ENCODE measurements at places on chromosomes 6 and 20.

- DNase-seq, result no peak
Measured at GRCh38 chr6:66538551-66539135, 831.6 kb upstream of the EYS start.

DNA sequence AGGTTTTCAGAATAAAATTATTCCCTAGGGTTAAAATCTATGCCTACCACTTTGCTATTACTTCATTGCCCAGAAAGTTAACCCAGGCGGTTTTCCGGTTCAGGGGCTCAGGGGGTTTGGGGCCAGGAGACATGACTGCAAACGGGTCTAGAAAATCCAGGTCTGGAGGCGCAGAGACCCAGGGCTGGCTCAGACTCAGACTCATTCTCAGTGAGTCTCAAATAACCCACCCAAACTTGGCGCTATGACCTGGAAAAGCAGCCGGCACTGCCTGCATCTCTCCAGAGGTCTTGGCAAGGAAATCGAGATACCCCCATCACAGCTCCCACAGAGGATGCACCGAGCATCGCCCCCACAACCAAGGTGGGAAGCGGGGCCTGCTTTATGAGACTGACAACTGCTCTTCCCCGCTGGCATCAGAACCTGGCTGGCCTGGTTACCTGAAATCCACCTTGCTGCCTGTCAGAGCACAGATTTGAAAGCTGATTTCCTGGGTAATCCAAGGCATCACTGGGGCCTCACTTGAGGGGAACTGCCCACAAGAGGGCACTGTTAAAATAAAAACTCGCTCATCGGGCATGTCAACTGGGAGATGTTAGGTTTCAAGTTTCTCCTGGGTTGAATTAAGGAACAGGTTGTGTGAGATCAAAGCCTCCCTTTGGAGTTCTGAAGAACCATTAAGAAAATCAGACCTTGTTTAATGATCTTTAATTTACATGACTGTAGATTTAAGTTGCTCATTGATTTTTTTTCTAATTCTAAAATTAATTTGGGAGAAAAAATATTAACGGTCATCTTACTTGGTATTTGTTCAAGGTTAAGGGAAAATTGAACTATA, 55.1 kb downstream of the KIF16B start:
- DNase-seq, result no peak

DNA sequence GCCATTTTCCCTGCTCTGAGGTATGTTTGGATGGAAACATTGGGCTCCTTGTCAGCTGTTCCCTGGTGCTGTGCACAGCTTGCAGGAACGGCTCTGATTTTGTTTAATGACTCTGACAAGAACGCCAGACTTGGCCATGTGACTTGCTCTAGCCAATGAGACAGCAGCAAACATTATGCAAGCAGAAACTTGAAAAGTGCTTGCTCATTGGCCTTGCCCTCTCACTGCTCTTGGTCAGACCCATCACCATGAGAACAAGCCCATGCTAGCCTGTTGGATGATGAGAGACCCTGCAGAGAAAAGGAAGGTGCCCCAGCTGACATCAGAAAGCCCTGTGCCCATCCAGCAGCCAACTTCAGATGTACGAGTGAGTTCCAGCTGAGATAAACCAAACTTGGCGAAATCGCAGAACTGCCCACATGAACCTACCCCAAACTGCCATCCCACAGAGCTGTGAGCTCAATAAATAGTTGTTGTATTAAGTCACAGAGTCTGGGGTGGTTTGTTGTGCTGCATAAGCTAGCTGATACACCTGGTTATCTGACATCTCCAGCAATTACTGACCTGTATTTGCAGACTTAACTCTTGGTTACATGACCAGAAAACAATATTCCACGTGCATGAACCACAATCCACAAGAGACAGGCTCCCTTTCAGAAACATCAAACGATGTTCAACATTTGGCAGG, 96.9 kb downstream of the JPH2 start:
- DNase-seq, result peak; percentile 13

DNA sequence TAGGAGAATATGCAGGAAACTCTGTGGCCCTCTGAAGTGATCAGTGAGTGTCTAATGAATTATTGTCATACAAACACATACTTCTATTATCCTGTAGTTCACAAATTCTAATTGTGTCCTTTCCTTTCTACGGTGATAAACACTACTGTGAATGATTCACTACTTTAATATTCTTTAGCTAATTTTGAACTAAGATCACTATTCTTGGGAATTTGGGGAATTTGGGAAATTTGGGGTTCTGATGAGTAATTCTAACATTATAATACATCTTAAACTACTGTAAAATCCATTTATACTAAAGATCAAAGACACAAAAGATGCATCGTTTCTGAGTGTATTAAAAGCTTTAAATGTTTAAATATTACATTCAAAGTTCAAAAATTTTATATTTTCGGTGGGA, 1287.2 kb upstream of the CITED2 start:
- DNase-seq, result peak; percentile 45

DNA sequence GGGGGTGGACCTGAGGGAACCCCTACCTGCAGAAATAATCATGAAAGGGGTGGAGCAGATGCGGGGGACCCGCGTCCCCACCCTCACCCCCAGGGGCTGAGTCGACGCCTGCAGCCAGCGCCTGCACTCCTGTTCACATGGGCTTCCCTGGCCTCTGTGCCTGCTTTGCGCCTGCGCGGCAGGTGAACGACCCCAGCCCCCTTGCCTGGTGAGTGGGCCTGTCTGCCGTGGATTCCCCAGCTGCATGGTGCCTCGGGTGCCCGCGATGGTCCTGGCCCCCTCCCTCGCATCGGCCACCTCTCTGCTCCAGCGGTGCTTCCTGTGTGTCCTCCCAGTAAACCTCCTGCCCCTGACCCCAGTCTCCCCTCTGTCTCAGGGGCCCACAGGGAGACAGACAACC, 18.8 kb upstream of the NTSR1 start:
- DNase-seq, result no peak

GRCh38 chr6:110147870-110148269, 31.6 kb downstream of the WASF1 start:
- no peak for DNase-seq

GRCh38 chr20:11301699-11302098, 616.0 kb upstream of the BTBD3 start:
- DNase-seq, result no peak

- peak; percentile 33 for DNase-seq
Measured at GRCh38 chr6:32933661-32934085, 7.2 kb downstream of the HLA-DMB start.

DNA sequence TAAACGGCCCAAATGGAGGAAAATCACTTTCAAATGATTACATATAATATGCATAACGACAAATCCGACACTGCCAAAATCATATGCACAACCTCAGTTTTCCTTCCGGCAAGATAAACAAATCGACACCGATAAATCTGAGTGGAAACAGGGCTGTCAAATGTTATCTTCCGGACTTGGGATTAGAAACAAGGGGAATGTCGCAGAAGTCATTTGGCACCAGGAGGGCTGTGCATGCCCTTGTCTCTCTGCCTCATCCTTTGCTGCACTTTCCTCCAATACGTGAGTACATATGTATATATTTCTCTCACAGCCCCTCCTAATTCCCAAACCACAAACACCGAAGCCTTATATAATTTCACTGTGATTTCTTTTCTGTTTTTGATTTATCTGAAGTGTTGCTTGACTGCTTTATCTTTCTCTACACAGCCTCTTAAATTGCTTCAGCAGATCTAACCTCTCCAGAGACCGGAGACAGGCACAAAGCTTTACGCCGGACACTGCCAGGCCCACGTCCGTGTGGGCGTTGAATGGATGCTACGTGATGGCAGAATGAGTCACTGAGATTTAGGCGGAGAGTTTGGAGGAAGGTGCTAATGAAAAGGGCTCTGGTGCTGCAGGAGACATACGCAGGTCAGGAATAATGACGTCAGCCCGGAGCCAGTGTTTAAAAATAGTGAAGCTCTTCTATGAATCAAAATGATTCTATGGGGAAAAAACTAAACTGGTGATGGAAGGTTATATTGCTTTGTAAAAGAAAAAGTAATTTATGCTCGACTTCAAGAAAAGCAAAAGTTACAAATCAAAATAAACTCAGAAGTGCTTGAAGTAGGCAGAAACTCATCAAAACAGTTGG, 21.0 kb upstream of the PRELID3B start:
- no peak for DNase-seq

DNA sequence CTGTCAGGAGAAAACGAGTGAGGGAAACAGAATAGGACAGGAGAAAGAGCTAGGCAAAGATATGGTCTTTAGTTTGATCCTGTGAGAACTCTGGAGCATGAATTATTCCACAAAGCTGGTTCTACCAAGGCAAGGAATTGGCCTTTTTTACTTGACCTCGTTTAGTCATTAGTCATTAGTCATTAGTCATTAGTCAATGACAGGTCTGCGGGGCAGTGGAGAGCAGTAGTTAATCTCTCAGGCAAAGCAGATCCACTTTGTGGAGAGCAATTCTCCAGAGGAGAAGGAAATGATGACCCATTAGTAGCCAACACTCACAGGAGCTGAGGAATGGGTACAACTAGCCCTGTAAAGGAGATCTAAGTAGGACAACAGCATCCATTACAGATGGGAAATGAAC, 22.0 kb upstream of the ABCC10 start:
- no peak for DNase-seq

- no peak for DNase-seq
Measured at GRCh38 chr6:146420255-146420654, 123.4 kb upstream of the RAB32 start.

DNA sequence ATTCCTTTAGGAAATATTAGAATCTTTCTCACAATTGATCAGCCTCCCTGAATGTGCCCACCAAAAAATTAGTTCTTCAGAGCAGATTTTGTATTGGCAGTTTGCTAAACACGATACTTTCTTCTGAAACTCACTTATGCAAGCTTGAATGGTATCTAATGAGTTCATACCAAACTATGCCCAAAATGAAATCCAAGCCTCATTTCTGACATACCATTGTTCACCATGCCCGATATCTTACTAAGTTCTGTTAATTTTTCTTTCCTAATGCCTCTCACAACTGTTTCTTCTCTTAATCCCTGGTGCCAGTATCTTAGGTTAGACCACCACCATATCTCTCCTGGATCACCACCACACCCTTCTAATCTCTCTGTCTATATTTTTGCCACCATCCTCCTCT, 755.9 kb downstream of the KIF16B start:
- no peak for DNase-seq

- DNase-seq, result no peak
Measured at GRCh38 chr6:148440016-148440415, 97.4 kb downstream of the SASH1 start.

DNA sequence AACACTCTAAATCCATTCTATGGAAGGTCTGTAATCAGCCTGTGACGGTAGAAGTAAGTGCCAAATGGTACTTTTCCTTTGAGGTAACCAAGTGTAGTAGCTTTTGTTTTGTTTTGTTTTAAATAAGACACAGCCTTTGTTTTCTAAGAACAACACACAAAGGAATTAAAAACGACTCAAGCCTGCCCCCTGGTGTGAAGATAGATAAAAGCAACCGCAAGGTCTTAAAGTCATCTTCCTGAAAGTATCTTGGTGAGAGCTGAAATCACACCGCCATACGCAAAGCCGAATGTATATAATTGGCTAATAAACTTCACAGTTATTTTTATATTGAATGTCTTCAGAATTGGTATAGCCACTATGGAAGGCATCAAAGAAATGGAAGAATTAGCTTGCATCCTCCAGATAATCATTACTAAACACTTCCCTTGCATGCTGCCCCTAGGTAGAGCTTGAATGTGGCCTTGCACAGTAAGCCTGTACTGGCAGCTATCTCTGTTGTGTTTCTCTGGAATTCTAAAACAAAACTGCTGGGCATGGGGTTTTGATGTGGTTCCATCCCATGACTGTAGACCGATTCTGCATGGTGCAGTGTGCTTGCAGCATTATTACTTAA, 95.6 kb downstream of the LAMP5 start:
- peak; percentile 27 for DNase-seq

DNA sequence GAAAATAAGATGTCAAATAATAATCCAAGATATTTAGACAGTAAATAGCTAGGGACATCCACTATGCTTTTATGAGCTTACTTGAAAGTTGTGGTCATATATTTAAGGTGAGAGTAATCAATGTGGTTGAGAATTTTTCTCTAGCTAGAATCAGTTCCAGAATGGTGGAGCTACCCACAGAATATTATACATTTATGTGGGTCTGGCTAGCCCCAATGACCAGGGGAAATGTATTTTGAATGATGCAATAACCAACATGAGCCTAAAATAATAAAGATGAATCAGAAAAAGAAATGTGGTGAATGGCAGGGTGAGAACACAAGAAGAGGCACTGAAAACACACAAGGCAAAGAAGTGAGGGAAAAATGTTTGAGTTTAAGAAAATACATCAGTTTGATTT, 325.7 kb downstream of the TBC1D32 start:
- no peak for DNase-seq

DNA sequence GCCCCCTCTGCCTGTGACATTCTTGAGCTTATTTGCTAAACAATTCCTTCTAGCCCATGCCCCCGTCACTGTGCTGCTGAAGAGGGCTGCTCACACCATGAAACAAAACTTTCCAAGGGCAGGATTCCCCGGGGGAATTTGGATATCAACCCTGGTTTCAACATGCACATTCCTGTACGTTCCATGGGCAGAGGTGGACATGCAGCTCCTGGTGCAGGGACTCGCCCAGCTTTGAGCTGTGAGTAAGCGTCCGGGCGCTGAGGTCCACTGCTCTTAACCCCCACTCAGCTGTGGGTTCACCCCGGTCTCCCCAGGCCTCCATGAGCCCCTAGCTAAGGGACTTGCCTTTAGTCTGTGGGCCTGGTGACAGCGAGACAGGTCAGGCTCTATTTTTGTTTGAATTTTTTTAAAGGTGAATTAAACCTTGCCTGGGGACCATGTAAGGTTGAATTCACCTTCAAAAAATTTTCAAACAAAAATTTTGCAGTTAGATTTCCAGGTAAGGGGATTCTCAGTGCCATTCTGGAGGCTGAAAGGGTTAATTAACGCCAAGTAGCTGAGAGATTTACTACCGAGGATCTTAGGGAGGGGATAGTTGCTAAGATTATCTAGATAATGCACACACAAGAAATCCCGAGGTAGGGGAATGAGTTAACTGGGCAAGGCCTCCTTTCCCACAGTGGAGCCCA, 70.3 kb upstream of the SLC22A23 start:
- DNase-seq, result no peak

DNA sequence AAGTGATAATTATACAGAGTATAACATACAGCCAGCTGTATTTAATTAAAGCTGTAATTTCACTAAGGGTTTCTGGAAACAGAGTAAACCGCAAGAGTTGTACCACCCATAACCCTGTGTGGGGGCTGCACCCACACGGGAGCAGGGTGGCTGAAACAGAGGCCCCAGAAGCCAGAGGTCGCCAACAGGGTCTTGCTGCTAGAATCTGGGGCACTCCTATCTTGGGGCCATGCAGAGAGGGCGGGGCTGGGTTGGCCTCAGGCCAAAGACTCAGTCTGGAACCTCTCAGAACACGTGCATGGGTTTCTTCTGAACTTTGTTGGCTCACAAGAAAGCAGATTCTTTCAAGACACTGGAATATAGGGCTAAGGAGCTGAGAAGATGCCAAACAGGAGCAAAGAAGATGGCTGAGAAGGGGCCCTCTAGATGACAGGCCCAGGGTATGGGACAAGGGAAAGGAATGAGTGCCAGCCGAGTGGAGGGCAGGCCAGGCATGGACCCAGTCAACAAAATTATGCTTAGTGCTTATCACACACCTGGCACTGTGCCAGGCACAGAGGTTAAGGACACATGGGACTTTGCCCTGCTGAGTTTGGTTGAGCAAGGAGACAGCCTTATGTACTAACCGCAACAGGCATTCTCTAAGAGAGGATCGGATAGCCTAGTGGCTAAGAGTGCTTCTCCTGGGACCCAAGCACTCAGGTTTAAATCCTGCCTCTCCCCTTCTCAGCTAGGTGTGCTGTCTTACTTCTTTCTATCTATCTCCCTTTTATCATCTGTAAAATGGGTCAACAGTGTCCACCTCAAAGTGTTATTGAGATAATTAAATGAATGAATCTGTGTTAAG, 96.6 kb upstream of the FOXP4 start:
- no peak for DNase-seq

GRCh38 chr20:56964901-56965300, 301.5 kb downstream of the BMP7 start:
- no peak for DNase-seq

Data from fibroblast of skin of left biceps (primary cell).